ENCODE measurements at places on chromosomes 13 and 19. TPM values are rescaled to one million over a fixed set of nuclear protein-coding genes. Genes with fewer than 3 reads are reported as not detected.

Gene EEF1AKMT1
- 4.1 TPM for total RNA-seq

Gene FFAR1
- total RNA-seq: 3.0 TPM

Gene NLRP9
- not detected for total RNA-seq

Gene ZFP14
- total RNA-seq: 22.7 TPM

GRCh38 chr13:74575729-74576125 lies 441.5 kb upstream of the KLF12 start:
- DNase-seq: peak; percentile 19

GRCh38 chr19:35509018-35509652 lies 4.3 kb downstream of the DMKN start:
- peak; percentile 51 for DNase-seq

DNA sequence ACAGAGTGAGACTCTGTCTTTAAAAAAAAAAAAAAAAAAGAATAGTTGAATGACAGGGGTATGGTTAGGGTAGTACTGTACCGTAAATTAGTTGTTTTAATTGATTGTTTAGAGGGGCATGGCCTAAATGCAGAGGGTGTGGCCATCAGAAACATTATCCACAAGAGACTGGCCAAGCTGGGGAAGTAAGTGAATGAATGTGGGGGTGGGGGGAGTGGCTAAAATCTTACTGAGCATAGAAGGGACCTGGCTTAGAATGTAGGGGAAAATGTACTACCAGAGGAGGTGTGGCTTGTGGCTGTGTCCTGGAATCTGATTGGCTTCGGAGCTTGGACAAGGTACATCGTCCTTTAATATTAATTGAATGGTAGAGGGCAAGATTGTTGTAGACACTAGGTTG lies 3.8 kb downstream of the BCL2L12 start:
- DNase-seq: no peak

- DNase-seq: no peak
Measured at GRCh38 chr13:20401931-20402856, 123.5 kb downstream of the CRYL1 start.

DNA sequence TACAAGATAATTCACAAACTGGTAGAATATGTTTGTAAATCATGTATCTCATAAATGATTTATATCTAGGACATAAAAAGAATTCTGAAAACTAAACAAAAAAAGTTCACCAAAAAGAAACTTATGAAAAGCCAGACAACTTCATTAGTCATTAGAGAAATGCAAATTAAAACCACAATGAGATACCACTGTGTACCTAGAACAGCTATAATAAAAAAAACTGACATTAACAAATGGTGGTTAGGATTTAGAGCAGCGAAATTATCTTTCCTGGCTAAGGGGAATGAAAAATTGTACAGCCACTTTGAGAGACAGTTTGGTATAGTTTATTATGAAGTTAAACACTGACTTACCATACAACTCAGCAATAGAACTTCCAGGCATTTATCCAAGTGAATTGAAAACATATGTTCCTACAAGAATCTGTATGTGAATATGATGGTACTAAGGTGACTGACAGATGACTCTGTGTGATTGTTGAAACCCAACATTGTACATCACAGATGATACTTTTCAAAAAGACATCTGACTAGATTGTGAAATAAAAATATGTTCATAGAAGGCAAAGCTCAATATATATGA lies 41.8 kb downstream of the UGGT2 start:
- DNase-seq: no peak

Gene OR4F17
- not detected for total RNA-seq

Gene KLF5
- 0.87 TPM for total RNA-seq

DNA sequence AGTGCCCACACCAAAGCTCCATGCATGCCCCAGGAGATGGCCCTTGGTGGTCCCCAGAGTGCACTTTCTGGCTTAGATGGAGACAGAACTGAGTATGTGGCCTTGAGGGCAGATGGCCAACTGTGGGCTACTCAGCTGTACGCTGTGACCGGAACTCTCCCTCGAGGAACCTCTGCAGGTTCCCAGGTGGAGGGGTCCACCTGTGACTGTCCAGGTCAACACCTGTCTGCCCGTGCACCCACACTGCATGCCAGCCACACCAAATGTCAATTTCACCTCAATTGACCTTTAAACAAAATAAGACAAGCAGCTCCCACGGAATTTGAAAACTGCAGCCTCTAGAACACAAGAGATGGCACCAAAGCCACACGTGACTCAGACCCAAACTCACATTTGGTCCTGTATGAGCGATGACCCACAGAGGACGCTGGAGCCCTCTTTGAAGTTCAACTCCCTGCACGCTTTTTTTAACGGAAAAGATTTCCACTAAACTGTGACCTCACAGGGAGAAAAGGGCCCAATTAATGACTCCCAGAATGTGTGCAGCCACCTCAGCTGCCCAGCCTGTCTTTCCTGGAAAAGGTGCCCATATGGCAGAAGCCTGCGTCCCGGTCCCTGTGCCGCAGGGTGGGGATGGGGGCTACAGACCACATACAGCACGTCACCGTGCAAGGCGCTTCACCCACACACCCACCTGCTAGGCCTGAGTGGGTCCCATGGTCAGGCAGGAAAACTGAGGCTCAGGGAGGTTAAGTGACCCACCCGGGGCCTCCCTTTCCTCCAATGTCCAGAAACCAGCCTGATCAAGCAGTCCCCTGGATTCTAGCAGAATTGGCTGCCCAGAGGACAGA lies 47.7 kb downstream of the KLF2 start:
- no peak for DNase-seq

Gene THAP8
- 4.5 TPM for total RNA-seq

Gene DHDH
- not detected for total RNA-seq

GRCh38 chr13:72163678-72164077 lies 296.7 kb upstream of the DACH1 start:
- no peak for DNase-seq

GRCh38 chr13:32354040-32354439 lies 38.7 kb downstream of the BRCA2 start:
- peak; percentile 8 for DNase-seq

- no peak for DNase-seq
Measured at GRCh38 chr13:69545551-69545950, 562.1 kb upstream of the ATXN8OS start.

Gene ANGPTL8
- total RNA-seq: not detected

Gene MCEMP1
- not detected for total RNA-seq

Gene GPR12
- total RNA-seq: not detected

Gene ZNF667
- 4.4 TPM for total RNA-seq

GRCh38 chr13:32587811-32588170 lies 1.5 kb downstream of the PDS5B start:
- DNase-seq: no peak

Data from B cell (primary cell).